ENCODE measurements at places on chromosomes 6 and 20.

- ATAC-seq = no peak
These were observed 81.0 kb downstream of the ERMARD start for GRCh38 chr6:169832247-169832948.

- ATAC-seq = no peak
These were observed 24.2 kb upstream of the LAMP5 start for GRCh38 chr20:9490161-9490560.

DNA sequence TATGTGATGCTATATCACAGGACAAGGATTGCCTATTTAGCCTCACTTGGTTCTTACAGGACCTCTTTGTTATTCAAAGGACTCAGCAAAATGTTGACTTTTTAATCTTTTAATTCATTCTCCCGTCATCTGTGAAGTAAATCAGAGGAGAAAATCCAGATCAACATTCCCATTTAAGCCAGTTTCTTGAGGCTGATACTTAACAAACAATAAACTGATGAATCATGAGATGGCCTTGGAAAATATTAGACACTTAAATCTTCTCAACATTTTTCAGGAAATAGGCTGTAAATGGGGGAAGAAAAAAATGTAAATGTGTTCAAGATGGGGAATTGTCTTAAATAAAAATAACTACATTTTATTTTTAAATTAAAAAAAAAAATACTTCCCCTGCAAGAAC, 55.9 kb upstream of the UBR2 start:
- no peak for ATAC-seq

DNA sequence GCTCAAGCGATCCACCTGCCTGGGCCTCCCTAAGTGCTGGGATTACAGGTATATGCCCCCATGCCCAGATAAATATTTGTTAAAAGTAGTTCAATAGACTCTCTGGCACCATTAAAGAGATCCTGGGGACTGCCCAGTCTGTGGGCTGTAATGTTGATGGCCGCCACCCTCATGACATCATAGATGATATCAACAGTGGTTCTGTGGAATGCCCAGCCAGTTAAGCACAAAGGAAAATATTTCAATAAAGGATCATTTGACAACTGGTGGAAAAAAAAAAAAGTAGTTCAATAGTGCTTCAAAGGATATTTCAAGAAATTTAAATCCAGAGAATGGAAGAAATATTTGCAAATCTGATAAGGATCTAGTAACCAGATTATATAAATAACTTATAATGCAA, 1.5 kb upstream of the CRIP3 start:
- no peak for ATAC-seq

DNA sequence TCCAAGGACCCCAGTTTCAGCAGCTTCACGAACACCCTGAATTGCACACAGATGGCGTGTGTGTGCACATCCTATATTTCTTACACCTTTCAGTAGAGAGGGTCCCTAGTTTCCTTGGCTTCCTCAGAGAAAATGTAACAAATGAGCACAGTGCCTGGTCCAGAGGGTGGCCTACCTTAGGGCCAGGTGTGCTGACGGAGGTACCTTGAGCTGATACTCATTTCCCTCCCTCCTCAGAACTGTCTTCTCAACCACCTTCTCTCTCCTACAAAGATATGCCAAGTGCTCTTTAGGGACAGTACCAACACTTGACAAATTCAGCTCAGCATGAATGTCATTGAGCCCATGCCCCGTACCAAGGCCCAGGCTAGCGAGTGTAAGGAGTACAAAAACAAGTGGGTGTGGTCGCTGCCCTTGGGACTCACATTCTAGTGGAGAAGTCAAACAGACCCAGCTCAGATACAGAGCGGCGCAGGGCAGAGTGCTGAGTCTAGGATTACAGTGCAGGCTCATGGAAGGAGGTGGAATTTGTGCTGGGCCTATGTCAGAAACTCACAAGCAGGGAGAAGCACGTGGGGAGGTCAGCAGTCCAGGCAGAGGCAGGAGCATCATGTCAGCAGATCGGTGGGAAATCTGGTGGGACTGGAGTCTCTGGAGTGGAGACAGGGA, 9.6 kb upstream of the BPHL start:
- no peak for ATAC-seq

GRCh38 chr20:14208956-14209355, 128.5 kb downstream of the FLRT3 start:
- no peak for ATAC-seq

DNA sequence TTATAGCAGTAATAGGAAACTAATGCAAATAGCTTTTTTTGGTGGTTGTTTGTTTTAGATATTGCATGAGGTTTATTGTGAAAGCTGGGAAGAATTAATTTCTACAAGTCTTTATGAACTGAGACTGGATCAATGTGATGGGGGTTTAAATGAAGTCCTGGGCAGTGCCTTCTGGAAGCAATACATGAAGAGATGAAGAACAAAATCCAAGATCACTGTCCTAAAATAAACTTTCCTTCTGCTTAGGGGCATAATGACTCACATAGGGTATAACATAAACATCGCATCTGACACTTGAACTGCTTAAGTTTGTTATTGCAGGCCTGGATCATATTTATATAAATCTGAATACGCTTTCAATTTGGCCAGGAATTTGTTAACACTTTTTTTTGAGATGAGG, 20.9 kb upstream of the SHLD1 start:
- no peak for ATAC-seq

DNA sequence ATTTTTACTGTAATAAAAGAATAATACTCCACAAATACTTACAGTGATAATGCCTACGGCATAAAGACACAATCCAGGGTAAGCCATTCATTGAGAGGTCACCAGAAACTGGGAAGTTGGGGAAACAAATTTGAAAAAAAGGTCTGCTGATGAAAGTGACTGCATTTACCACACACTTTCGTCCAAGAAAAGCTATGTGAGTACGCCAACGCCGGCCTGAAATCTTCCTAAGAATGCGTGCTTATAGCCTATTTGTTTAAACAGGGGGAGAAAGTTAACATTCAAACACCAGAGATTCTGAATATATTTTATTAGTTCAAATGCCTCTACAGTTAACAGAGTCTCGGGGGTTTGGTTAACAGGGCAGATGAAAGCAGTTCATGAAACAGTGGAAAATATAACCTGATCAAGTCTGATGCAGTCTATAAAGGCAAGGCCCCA, 657 bp upstream of the LTV1 start:
- peak; percentile 62 for ATAC-seq
